Stimulated activated CD4-positive, alpha-beta T cell treated with anti-CD3 and anti-CD28 coated beads, Interleukin-1b, Interleukin-23, amount 100 ng/mL, for 1 hour (primary cell): ENCODE measurements at places on chromosomes 7 and 10.

DNA sequence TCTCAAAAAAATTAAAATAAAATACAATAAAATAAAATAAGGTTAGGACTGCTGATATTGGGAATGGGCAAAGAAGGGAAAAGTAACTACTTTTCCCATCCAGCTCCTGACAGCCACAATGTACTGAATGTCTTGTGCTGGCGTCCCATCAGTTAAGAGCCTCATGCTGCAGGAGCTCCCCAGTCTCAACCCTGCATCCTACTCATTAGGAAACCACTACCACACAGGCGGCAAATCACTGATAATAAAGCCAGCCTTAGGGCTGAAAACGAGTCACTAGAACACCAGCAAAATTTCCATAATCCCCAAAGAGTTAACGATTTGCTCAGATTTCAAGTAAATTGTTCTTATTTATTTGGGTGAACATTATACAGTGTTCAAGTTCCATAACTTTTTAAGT, 4.3 kb downstream of the YWHAG start:
- DNase-seq = no peak

DNA sequence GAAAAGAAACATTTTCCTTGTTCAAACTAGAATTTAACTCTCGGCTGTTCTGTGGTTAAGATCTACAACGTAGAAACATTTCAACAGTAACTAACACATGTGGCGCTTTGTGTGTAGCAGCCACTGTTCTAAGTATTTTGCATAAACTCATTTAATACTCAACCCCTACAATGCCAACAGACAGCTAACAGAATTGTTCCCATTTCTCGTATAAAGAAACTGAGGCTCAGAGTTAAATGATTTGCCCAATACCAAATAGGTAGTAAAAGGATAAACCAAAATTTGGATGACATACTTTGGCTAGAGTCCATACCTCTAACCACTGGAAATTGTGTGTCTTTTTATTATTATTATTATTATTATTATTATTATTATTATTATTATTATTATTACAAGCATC, 72.5 kb upstream of the LRRN3 start:
- DNase-seq = no peak

DNA sequence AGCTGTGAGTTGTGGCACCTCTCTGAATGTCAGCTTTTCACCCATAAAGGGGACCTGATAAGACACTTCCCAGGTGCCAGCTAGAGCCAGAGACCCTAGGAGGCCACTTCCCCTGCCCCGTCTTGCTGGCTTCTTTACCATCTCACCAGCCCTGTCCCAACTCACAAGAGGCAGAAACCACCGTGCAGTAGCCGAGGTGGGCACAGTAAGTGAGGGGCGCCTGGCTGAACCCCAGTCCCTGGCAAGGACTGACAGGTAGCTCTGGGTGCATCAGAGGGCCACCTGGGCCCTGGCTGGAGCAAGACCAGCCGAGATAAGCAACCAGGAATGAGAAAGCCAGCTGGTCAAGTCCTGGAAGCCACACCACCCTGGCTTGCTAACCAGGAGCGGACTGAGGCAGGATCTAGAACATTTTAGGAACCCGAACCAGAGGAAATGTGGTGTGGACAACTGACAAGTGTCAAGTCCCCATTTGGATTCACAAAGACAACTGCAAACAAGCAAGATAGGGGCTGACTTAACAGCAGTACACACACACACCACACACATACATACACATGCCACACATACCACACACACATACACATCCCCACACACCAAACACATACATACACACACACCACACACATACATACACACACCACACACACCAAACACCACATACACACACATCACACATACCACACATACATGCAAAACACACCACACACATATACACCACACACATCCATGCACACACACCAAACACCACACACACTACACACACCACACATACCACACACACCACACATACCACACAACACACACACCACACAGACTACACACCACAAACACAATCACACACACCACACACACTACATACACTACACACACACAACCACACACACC, 20.8 kb downstream of the OGDHL start:
- DNase-seq = no peak

DNA sequence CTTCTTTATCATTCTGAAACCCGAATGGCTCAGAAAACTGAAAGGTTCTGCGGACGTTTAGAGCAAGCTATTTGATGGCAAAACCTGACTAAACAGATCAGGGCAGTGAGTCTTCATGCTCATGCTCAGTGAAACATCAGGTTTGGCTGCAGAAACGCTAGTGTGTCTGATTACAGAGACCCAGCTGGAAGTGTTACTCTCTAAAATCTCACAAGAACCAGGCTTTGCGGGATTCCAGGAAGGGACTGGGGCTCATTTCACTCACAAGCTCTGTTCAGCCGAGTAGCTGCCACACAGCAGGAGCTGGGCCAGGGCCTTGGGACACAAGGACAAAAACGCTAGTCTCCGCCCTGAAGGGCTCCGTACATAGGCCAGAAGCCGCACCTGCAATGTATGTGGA, 2.9 kb downstream of the PITRM1 start:
- DNase-seq = no peak

- no peak for DNase-seq
These were observed 91.0 kb downstream of the SLC16A9 start for GRCh38 chr10:59618666-59619065.

DNA sequence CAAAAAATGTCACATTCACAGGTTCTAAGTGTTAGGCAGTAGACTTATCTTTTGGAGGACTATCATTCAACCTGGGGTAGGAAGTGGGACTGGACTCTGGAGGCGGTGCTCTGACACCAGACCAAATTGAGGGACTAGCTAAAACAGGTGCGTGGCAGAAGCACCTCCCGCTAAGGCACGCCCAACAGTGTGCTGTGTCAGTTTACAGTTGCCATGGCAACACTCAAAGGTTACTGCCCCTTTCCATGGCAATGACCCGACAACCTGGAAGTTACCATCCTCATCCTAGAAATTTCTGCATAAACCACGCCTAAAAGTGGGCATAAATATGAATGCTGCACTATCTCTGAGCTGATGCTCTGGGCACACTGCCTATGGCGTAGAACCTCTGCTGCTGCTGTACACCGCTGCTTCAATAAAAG, 14.0 kb upstream of the BLNK start:
- no peak for DNase-seq

DNA sequence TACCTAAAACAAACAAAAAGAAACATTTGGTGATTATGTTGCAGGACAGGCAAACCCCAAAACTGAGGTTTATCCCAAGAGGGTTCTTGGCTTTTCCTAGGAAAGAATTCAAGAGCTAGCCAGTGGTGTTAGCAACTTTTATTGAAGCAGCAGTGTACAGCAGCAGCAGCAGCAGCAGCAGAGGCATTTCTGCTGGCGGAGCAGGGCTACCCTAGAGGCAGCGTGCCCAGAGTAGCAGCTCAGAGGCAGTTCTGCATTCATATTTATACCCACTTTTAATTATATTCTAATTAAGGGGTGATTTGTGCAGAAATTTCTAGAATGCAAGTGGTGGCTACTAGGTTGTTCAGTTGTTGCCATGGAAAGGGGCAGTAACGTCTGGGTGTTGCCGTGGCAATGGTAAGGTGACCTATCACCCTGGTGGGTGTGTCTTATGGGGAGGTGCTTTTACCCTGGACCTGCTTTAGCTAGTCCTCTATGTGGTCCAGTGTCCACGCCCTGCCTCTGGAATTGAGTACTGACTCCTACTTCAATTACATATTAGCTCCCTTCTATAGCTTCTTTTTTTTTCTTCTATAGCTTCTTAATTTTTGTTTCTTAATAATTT, 53.9 kb downstream of the VCL start:
- no peak for DNase-seq

DNA sequence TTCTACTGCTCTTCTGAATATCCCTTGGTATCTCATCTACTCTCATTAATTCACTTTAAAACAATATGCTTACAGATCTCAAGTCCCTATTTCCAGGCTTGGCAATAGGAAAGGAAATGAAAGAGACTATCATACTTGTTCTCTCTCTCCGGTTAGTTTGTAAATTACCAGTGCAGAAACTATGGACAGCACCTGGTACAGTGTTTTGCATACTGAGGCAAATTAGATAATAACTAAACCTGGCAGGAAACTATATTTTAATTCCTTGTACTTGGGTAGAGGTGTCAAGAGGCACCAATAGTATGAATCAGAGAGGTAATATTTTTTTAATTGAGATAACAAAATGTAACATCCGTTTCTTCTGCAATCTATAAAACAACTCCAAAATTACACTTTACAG, 97.7 kb upstream of the TMEM196 start:
- DNase-seq = no peak

DNA sequence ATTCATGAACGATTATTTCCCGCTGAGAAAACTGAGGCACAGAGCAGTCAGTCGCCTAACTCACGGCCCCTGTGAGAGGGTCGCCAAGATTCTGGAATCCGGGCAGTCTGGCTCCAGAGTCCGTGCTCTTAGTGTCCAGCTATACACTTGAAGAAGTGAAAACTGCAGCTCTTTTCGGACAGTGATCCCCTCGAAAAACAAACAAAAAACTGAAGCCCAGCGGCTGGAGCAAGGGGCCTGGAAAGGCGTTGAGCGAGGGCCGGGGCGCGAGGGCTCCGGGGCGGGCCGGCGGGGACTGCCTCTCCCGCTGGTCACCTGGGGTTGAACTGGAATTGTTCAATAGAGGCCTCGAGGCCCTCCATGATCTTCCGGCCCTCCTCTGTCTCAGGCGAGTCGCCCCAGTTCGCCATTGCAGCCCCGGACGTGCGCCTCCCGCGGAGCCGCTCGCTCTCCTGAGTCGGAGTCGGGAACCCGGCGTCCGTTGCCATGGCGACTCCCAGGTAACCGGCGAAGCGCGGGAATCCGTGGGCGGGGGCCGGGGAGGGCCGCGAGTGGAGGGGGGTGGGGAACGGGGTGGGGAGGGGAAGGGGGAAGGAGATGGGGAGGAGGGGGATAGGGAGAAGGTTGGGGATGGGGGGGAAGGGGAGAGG, 881 bp downstream of the C10orf67 start:
- DNase-seq = no peak

GRCh38 chr10:62109587-62110293, 158.9 kb downstream of the RTKN2 start:
- DNase-seq = no peak

DNA sequence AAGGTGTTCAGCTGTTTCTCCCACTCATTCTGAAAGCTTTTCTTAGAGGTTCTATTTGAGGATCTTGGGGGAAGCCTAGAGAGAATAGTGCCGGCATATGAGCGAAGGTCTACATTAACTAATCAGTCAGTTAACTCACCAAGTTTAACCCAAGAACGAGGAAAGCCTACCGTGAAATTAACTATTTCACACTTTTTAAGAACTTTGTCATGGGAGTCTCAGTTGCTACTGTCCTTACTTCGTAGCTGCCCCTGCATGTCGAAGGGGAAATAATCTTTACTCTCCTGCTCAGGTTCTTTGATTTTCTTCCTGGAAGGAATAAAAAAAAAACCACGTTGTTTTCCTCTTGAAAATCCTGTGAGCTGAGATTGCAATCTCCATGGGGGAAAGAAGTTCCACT, 115.1 kb downstream of the FRMD4A start:
- DNase-seq = no peak

DNA sequence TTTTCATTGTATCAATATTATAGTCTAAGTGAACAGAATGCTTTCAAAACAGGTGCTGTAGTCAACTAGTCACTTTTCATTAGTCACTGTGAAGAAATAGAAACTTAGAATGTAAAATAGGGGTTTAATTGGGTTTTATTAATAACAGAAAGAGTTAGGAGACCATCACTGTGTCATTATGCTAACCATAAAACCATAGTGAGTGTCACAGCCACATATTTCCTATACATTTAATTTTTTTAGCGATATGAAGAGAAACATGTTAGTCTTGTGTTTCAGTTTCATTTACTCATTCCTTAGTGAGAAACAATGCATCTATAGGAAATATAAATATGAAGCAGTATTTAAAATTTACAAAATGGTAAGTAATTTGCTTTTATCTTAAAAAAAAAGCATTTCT, 22.2 kb downstream of the SPAG6 start:
- no peak for DNase-seq
